ENCODE measurements at places on chromosomes 5 and 9.

GRCh38 chr9:122261469-122261881 is 3.2 kb downstream of the RBM18 start:
- DNase-seq: no peak

- no peak for DNase-seq
Measured at GRCh38 chr9:128421482-128421996, 882 bp downstream of the CERCAM start.

GRCh38 chr5:151671950-151672349 is 14.8 kb downstream of the SPARC start:
- no peak for DNase-seq

- no peak for DNase-seq
Measured at GRCh38 chr9:108235609-108236008, 620.2 kb downstream of the ACTL7B start.

DNA sequence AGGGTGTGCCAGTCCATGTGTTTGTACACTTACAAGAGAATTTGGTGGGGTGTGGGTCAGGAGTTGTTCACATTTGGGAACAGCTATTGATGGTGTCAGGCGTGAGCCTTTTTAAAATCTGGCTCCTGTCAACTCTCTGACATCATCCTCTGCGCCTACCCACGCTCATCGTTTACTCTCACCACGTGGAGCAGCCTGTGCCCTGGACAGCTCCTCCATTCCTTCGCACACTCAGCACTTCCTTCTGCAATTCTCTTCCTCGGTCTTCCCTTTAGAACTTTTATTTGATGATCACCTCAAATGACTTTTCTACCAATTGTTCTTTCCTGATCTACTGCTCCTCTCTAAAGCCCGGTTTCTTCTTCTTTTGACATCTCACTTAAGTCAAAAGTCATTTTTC is 42.1 kb upstream of the GNAQ start:
- DNase-seq: no peak

DNA sequence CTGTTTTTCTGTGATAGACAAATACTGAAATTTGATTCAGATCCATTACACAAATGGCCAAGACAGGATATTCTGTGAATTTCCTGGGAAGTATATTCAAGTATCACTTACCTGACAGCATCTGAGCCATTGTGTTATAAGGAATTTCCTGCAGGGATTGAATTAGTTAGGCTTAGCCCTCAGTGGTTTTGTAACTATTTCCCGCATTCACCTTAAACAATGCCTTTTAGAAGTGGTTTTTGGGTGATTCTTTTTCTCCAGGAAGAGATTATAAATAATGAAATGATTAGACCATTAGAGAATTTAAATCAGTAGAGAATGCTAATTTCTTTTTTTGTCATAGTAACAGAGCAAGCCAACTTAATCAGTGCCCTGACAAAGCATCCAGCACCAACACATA is 30.6 kb downstream of the ITGA1 start:
- no peak for DNase-seq

DNA sequence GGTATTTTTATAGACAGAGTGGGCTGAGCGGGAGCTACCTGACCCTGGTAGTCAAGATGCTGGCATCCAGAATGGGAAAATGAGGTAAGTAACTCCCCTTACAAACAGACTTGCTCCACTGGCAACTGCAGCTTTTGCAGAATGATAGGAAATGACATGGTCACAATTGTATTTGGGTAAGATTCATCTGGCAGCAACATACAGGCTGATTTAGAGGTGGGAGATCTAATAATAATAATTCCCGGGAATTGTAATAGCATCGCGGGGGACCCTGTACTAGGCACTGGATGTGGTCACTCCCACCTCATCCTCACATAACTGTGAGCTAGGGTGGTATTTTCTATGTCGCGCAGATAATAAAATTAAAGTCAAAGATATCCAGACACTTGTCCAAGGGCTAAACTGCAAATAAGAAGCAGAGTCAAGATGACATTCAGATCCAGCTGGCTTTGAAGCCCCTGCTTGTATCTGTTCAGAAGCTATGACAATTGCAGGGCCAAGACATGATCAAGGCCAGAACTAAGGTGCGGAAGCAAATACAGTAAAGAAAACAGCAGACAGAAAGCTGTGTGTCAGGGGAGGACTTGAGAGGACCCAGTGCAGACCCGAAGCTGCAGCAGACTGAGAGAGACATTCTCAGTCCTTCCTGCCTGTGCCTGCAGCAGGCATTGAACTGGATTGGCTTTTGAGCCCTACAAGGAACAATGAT is 507.2 kb downstream of the BNC2 start:
- DNase-seq: no peak

GRCh38 chr9:135471791-135472640 is 7.6 kb upstream of the PPP1R26 start:
- DNase-seq: no peak

Data from GDM1 (cell line).